ENCODE measurements at places on chromosomes 1 and 21. TPM values are rescaled to one million over a fixed set of nuclear protein-coding genes. Genes with fewer than 3 reads are reported as not detected.

The CD164L2 gene
- polyA plus RNA-seq: not detected

The DUSP23 gene
- polyA plus RNA-seq: 86.5 TPM

The VAV3 gene
- polyA plus RNA-seq: 19.2 TPM

The HUNK gene
- polyA plus RNA-seq: 0.13 TPM

The OR2T11 gene
- not detected for polyA plus RNA-seq

The BEND5 gene
- 2.0 TPM for polyA plus RNA-seq

The SDE2 gene
- polyA plus RNA-seq: 7.6 TPM

The DENND2D gene
- 48.5 TPM for polyA plus RNA-seq

The SLC30A2 gene
- polyA plus RNA-seq: not detected

The DYNLT5 gene
- 0.37 TPM for polyA plus RNA-seq

The GJC2 gene
- 0.46 TPM for polyA plus RNA-seq

The SOX13 gene
- polyA plus RNA-seq: 4.1 TPM

The PTPN22 gene
- polyA plus RNA-seq: 2.1 TPM

Measured in stomach (tissue), 19 donors.